Fibroblast of lung (primary cell): ENCODE measurements at places on chromosomes 6 and 20.

- no peak for DNase-seq
Observed at GRCh38 chr20:61605283-61605682, 353.2 kb downstream of the CDH4 start.

DNA sequence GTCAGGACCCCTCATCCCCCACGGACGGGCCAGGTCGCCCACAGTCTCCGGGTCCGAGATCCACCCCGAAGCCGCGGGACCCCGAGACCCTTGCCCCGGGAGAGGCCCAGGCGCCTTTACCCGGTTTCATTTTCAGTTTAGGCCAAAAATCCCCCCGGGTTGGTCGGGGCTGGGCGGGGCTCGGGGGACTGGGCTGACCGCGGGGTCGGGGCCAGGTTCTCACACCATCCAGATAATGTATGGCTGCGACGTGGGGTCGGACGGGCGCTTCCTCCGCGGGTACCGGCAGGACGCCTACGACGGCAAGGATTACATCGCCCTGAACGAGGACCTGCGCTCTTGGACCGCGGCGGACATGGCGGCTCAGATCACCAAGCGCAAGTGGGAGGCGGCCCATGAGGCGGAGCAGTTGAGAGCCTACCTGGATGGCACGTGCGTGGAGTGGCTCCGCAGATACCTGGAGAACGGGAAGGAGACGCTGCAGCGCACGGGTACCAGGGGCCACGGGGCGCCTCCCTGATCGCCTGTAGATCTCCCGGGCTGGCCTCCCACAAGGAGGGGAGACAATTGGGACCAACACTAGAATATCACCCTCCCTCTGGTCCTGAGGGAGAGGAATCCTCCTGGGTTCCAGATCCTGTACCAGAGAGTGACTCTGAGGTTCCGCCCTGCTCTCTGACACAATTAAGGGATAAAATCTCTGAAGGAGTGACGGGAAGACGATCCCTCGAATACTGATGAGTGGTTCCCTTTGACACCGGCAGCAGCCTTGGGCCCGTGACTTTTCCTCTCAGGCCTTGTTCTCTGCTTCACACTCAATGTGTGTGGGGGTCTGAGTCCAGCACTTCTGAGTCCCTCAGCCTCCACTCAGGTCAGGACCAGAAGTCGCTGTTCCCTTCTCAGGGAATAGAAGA is 978 bp downstream of the HLA-A start:
- DNase-seq: no peak

GRCh38 chr20:33250666-33251065 is 14.9 kb downstream of the BPIFA1 start:
- DNase-seq: no peak

DNA sequence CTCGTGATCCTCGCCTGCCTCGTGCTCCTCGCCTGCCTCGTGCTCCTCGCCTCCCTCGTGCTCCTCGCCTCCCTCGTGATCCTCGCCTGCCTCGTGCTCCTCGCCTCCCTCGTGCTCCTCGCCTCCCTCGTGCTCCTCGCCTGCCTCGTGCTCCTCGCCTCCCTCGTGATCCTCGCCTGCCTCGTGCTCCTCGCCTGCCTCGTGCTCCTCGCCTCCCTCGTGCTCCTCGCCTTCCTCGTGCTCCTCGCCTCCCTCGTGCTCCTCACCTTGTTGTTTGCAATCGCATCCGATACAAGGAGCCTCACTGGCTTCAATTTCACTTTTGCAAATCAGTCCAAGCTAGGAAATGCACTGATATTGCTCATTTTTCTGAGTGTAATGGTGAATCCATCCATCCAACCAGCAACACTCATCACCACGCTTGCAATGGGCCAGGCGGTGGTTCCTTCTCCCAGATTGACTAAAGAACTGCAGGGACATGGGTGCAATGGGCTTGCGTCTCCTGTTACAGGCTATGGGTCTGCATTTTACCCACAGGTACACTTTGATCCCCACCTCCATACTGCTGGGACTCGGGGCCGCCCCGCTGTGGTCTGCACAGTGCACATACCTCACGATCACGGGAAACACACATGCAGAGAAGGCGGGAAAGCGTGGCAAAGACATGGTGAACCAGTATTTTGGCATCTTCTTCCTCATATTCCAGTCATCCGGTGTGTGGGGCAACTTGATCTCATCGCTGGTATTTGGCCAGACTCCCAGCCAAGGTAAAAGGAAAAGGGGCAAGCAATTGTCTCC is 4.6 kb downstream of the UNC93A start:
- DNase-seq: no peak

GRCh38 chr20:34078540-34078939 is 33.5 kb downstream of the EIF2S2 start:
- DNase-seq: no peak

DNA sequence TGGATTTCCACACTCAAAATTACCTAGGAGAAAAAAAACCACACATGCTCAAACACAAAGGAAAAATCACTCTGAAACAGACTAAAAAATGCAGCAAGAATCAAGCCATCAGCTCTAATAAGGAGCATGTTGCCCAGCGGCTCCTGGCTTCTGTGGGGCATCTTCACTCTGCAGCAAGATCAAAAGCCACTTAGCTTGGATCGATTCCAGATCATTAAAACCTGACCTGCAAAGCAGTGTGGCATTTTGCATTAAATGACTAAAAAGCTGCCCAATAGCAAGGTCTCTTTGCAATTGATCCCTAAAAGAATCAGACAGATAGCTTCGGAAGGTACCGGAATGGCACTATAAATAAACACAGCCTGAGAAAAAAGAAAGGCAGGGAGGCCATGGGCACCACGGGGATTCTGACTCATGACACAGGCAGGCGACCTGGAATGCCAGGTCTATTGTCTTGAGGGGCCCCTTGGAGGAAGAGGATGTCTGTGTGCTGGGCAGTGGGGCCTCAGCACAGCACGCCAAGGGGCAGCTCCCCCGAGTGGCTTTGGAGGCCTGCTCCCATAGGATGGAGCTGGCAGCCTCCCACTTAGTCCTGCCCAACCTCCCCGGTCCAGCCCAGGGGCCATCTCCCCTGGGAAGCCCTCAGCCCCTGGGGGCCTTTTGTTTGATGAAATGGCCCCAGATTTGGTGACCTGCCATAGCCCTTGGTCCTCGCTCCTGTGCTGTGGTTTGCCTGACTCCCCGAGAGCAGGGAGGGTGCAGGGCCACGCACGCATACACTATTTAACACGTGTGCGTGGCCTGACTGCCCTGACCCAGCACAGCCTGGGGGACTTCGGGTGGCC is 7.6 kb downstream of the LEMD2 start:
- DNase-seq: no peak

- DNase-seq: no peak
Observed at GRCh38 chr20:58586565-58587093, 64.5 kb upstream of the STX16 start.

DNA sequence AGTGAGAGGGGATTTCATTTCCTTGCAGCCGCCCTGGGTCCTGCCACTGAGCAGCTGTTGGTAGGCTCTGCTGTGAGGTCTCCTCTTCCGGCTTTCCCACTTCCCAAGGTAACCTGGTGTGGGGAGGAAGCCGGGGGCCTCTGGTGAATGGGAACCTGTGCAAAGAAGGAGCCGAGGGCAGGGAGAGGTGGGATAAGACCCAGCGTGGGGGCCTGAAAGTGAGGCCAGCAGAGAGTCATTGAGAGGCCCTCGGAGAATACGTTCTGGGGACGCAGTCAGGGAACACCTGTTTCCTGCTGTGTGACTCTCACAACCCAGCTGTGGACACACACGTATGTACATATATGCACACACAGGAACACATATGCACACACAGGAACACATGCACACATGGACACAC is 100.7 kb downstream of the CDH26 start:
- no peak for DNase-seq
